ENCODE measurements at places on chromosomes 6 and 20. TPM values are rescaled to one million over a fixed set of nuclear protein-coding genes. Genes with fewer than 3 reads are reported as not detected.
A peak's percentile ranks its signal among the peaks of the same experiment; 100 is the strongest.

DNA sequence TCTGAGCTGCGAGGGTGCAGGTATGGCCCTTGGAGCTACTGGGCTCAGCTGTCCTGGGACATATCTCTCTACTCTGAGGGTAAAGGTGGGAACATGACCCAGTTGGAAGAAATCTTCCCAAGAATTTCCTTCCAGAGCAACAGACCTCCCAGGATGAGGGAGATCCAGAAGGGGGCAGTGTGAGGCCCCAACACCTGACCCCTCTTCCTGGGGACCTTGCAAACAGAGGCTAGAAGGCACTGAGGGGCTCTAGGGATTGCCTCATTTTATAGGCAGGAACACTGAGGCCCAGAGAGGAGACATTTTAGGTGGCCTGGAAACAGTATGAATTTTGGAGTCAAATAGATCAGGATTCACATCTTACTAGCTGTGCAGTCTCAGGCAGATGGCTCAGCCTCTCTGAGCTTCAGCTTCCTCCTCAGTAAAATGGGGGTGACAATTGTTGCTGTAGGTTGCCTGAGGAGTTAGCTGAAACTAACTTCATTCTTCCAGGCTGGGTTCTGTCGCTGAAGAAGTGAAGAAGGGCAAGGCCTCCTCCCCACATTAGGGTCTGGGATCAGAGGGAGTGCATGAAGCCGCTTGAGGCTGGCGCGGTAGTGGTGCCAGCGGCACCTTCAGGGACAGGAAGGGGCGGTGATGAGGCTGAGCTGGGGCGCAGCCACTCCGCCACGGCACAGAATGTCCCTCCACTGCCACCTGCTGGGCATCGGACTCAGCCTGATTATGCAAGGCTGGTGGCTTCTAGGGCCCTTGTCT, 11.4 kb downstream of the KCNK17 start:
- peak; percentile 62 for DNase-seq

GRCh38 chr6:14659841-14660240, 542.3 kb downstream of the CD83 start:
- no peak for DNase-seq

DNA sequence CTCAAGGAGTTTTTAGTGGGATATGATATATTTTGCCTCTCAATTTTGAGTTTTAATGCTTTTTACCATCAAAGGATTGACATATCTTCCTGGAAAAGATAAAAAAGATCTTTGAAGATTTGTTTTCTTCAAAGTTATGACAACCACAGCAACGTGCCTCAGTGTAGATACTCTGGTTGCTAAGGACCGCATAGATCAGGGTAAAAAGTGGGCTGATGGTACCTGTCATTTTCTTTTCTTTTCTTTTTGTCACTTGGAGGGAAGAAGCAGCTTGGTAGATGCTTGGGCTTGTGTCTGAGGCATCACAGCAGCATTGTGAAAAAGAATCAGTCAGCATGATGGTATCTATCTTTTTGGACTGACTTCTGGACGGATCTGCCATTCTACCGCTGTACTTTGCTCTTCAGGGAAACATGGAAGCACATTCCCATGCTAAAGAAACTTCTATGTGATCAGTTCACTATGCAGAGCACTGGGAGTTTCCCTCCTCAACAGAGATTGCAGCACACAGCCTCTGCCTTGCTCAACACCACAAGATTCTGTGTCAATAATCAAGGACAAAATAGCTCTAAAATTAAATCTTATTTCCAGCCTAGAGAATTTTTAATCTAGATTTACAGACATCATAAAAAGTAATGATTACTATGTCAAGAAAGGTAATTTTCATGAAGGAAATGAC, 54.8 kb upstream of the SGK1 start:
- no peak for DNase-seq

- DNase-seq, result no peak
Observed at GRCh38 chr6:43939281-43940070, 169.5 kb downstream of the VEGFA start.

- no peak for DNase-seq
Observed at GRCh38 chr6:21199262-21199661, 394.3 kb upstream of the SOX4 start.

- peak; percentile 66 for DNase-seq
Observed at GRCh38 chr20:52941808-52942207, 30.4 kb upstream of the TSHZ2 start.

DNA sequence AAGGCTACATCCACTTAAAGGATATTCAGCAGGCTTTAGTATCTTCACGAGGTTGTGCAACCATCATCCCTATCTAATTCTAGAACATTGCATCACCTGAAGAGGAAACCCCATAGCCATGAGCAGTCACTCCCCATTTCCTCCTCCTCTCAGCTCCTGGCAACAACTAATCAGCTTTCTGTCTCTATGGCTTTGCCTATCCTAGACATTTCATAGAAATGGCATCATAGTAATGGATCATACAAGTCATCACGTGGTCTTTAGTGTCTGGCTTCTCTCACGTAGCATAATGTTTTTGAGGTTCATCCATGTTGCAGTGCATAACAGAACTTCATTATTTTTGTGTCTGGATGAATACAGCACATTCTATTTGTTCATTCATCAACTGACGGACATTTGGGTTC, 20.5 kb downstream of the SNAI1 start:
- no peak for DNase-seq

DNA sequence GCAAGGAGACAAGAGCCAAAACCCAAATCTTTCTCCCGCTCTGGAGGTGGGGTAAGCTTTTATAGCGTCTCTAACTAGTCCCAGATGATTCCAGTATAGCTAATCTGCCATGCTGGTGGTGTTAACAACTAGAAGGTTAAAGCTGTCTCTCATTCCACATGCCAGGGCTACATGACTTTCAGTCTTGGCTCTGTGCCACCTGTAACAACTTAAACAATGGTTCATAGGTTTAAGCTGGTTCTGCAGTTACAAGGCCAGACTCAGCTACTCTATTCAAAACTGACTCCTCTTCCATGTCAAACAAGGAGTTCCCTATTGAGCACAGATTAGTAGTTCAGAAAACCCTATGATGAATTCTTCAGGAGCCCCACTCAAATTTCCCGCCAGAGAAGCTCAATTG, 128.9 kb downstream of the ELOVL4 start:
- no peak for DNase-seq

DNA sequence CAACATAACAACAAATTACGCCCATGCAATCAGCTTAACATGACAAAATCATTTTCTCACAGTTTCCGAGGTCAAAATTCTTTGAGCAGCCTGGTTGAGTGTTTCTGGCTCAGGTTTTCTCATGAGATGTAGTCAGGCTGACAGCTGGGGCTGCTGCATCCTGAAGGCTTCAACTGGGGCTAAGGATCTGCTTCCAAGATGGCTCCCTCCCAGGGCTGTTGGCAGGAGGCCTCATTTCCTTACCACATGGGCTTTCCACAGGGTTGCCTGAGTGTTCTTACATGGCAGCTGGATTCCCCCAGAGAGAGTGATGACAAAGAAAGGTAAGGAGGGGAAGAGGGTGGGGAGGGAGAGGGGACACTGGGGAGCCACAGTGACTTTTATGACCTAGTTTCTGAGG, 63.1 kb upstream of the NNAT start:
- no peak for DNase-seq

- DNase-seq, result no peak
Observed at GRCh38 chr20:19922716-19923115, 94.4 kb upstream of the NAA20 start.

GRCh38 chr6:33723371-33724085, 12.0 kb upstream of the UQCC2 start:
- no peak for DNase-seq

DNA sequence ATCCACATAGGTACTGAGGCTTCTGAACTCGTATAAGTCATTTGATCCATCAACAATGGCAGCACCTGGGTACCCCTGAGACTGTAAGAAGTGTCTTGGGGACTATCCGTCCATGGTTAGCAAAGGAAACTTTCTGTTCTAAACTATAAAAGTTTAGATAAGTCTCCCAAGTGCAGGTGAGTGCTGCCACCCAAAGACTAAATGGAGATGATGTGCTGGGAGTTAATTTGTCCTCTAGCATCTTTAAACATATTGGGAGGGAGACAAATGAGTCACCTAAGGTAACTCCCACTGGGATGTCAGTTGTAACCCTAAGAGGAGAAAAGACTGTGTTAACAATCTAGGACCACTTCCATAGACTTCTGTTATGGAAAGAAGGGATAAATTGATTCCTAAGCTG, 6.2 kb downstream of the BEND6 start:
- DNase-seq, result no peak

DNA sequence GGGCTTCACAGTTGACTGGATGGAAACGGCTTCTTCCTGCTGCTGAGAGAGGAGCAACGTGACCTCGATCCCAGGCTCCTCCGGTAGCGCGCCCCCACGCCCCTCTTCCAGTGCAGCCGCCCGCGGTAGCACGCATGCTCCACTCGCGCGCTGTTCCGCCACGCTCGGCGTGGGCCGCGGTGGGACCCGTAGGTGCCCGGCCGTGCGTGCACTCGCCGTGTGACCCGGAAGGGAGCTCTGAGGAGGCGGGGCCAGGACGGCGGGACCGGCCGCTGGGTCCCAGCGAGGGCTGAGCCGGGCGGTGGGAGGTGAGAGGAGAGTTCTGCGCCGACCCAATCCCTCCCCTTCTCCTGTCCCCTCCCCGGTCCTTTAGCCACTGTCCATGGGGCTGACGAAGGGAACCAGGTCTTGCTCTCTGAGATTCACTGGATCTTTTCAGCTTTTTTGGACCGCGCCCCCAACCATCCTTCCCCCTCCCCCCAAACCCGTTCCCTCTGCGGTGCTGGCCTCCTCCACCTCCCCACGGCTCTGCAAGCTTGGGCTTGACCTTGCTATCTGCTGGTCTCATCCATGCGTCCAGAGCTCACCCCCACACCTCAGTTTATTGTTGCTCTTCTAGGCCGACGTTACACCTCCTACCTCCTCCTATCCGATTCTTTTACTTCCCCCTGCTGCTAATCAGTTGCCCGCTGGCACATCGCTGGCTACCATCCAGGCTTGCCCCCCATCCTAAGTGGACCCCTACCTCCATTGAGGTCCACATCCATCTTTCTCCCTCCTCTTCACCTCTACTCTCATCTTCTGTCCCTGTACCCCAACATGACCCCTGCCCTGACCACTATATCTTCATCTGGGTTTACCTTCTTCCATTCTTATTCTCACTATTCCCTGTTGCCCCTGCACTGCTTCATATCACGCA, at the start of gene CUL9:
TSS of gene CUL9 (plus strand) at position 255 of the 919 bp plus-strand sequence. CDS start 2,115 bp downstream, outside the sequence.
- DNase-seq, result peak; percentile 87

GRCh38 chr6:22754061-22754460, 184.7 kb downstream of the HDGFL1 start:
- no peak for DNase-seq

DNA sequence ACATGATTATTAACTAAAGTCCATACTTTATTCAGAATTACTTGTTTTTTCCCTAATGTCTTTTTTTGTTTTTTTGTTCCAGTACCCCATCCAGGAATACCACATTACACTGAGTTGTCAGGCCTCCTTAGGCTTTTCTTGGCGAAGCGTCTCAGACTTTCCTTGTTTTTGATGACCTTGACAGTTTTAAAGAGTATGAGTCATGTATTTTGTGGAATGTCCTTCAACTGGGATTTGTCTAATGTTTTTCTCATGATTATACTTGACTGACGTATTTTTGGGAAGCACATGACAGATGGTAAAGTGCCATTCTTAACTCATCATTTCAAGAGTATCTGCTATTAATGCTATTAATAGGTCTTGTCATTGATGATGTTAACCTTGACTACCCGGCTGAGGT, 23.6 kb downstream of the ENPP1 start:
- DNase-seq, result no peak

- no peak for DNase-seq
Observed at GRCh38 chr6:53483423-53484353, 61.2 kb downstream of the GCLC start.

DNA sequence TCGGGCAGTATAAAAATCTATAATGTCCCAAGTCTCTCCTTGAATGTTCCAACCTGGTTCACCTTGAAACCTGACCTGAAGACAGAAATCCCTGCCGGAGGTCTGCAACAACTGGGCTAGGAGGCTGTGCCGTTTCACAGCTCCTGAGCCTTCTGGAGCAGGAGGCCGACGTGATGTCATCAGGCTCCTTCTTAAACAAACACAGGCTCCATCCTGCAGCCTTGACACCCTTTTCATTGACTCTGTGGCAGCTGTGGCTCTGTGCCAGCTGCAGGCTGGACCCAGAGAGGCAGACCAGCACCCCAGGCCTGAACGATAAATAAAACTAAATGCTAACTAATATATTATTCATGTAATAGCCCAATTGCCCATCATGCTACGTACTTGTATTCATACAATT, 483.9 kb downstream of the CD83 start:
- no peak for DNase-seq

DNA sequence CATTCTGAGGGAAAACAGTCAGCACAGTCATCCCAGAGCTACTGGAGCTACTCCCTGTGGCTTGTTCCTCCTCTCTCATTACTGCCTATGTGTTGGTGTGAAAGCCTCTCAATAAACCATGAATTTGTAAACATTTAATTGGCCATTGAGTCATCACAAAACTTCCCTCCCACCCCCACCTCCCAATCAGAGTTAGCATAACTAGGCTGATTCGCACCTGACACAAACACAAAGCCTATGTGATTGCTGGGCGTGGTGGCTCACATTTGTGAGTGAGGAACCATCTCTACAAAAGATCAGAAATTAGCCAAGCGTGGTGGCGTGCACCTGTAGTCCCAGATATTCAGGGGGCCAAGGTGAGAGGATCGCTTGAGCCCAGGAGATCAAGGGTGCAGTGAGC, 17.1 kb upstream of the SNTA1 start:
- DNase-seq, result no peak

GRCh38 chr6:2626401-2626800, 124.3 kb downstream of the MYLK4 start:
- no peak for DNase-seq

GRCh38 chr6:5763407-5763806, 243.3 kb downstream of the NRN1 start:
- DNase-seq, result no peak

- no peak for DNase-seq
Observed at GRCh38 chr20:20946122-20946759, 159.9 kb downstream of the LINC00237 start.

GRCh38 chr6:40887792-40888340, 151.2 kb downstream of the UNC5CL start:
- no peak for DNase-seq

- no peak for DNase-seq
Observed at GRCh38 chr6:106360989-106361430, 493 bp downstream of the CRYBG1 start.

- no peak for DNase-seq
Observed at GRCh38 chr20:45780159-45780558, 11.5 kb downstream of the WFDC3 start.

GRCh38 chr6:12250383-12250770, 39.8 kb upstream of the EDN1 start:
- no peak for DNase-seq

GRCh38 chr20:21941941-21942805, 236.7 kb downstream of the PAX1 start:
- DNase-seq, result no peak

- DNase-seq, result no peak
Observed at GRCh38 chr20:1907586-1907985, 12.4 kb downstream of the SIRPA start.

Gene DEF6
- polyA plus RNA-seq, result 7.3 TPM

Gene ZNF133
- polyA plus RNA-seq, result 31.5 TPM

Gene SAPCD1
- 11.1 TPM for polyA plus RNA-seq

Gene EYS
- polyA plus RNA-seq, result 0.61 TPM

Gene PRPH2
- 5.0 TPM for polyA plus RNA-seq

Data from left lung (tissue), 14 donors.